Vagina (tissue), 2 donors: ENCODE measurements at places on chromosomes 13 and 19.

GRCh38 chr19:6766357-6767080, 716 bp downstream of the SH2D3A start:
- DNase-seq: no peak

- no peak for DNase-seq
Observed at GRCh38 chr13:30141775-30142485, 165.4 kb downstream of the KATNAL1 start.

DNA sequence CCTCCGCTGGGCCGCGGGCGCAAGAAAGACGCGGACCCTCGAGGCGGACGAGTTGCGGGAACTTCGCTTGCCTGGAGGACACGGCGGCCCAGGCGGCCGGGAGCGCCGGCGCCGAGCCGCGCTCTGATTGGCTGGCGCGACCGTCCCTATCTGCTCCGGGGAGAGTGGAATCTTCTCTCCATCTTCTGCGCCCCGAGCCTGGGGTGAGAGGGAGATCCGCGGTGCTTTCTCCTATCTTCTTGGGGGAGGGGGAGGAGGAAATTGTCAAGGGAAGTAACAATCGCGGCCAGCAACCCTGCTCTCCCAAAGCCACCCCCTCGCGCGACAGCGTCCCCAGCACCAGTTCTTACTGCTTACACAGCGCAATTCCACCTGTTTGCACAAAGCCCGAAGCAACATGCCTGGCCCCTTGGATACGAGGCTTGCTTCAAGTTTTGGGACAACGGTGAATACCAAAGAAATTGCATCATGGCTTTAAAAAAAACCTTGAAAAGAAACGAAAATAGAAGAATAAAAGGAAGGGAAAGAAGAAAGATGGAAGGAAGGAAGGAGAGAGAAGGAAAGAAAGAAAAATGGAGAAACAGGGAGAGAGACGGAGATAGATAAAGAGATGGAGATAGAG, 4.8 kb downstream of the SOX21 start:
- DNase-seq: peak; percentile 76

DNA sequence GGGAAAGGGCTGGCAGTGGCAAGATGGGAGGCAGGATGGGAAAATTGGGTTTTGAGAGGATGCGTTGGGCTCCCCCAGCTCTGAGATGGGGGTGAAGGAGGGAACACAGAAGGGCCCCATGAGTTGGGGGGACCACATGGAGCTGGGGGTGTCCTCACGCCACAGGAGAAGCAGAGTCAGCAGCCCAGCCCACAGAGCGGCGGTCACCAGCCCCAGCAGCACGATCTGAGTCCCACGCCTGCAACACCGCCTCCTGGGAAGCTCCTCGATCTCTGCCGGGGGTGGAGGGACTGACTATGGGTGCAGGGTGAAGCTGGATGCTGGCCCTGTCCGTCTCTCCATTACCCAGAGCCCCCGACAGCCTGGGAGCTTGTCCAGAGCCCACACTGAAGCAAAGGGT, 3.3 kb downstream of the FCER2 start:
- DNase-seq: no peak

DNA sequence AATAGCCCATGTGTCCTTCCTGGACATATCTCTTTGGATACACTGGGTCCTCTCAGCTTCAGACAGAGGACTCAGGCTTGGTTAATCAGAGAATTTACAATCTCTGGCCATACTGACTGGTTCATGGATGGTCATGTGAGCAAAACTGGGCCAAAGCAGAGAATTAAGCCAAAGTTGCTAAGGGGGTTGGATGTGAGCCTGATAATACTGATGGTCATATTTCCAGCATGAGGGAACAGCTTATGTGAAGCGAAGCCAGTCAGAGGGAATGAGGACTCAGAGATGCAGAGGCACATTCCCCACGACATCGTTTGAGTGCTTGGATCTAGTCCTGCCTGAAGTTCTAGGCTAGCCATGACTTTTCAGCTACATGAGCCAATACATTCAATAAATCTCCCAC, 22.0 kb upstream of the LRRC4B start:
- no peak for DNase-seq

- no peak for DNase-seq
Observed at GRCh38 chr13:45209229-45209628, 8.4 kb upstream of the KCTD4 start.

DNA sequence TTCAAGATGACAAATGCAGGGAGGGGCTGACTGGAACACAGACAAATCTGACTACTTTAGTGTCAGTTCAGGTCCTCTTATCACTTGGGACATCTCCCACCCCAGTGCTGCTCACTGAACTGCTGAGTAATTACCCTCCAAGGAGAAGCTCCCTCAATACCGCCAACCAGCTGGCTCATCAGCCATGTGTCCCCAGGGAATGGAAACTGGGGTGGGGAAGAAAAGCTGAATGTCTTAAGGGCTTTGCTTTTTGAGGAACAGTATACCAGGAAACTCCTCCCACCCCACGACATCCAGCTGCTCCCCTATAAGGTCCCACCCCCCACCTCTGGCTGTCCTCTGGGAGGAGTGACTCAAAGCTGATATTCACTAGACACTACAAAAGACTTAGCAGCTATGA, 2.0 kb downstream of the ZNF823 start:
- DNase-seq: peak; percentile 83
